Activated CD4-positive, alpha-beta T cell treated with anti-CD3 and anti-CD28 coated beads for 24 hours (primary cell): ENCODE measurements at places on chromosomes 16 and 17.

DNA sequence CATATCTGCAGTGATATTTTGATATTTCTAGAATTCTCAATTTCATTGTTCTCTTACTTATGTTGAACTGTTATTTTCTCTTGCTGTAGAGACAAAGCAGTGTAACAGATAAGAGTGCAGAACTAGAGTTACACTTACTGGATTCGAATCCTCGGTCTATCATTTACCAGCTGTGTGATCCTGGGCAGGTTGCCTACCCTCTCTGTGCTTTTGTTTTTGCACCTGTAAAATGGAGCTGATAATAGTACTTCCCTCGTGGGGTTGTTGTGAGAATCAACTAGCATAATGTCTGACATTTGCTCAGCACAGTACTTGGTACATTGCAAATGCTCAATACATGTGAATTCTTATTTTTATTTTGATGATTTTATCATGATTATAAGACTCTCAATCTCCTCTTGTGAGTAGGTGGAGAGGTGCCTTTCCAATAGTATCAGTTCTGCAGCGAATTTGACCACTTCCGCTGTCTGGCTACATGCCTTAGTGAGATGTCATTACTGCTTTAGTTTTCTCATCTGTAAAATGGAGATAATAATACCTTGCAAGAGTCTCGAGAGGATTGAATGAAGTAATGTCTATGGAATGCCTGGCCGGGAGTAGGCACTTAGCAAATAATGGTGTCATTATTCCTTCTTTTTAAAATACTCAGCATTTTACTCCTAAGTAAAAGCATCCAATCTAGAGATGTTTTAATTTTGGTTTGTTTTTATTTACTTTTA, 312.2 kb upstream of the MAF start:
- no peak for DNase-seq

DNA sequence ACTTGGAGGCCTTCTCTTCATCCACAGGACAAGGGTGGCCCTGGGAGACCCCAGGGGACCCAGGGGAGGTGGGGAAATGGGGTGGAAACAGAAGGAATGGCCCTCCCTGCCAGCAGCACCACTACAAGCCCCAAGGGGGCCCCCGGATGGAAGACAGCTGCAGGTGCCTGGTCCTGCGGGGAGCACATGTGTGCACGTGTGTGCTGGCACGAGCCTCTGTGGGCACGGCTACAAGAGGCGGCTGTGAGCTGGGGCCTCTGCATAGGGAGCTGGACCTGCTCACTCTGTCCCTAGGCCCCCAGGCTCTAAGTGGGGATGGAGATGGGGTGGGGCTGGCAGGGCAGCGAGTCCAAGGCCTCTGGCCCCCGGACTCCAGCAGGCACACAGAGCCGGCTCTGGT, 13.2 kb upstream of the AATK start:
- DNase-seq: no peak

DNA sequence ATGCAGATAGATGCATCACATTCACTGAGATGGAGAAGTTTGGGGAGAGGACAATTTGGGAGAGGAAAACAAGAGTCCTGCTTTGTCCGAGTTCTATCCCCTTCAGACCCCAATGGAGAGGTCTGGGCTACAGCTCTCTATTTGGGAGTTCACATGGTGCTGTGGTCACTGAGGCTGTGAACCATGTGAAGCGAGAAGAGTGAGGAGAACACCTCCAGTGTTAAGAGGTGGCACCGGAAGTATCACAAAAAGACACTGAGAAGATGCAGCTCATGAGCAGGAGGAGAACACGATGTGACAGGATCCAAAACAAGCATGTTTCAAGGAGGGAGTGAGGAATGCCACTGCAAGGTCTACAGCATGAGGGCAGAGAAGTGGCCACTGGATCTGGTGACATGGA, 39.7 kb downstream of the PIK3R5 start:
- no peak for DNase-seq

GRCh38 chr16:5490499-5490898, 392.9 kb upstream of the EEF2KMT start:
- no peak for DNase-seq

DNA sequence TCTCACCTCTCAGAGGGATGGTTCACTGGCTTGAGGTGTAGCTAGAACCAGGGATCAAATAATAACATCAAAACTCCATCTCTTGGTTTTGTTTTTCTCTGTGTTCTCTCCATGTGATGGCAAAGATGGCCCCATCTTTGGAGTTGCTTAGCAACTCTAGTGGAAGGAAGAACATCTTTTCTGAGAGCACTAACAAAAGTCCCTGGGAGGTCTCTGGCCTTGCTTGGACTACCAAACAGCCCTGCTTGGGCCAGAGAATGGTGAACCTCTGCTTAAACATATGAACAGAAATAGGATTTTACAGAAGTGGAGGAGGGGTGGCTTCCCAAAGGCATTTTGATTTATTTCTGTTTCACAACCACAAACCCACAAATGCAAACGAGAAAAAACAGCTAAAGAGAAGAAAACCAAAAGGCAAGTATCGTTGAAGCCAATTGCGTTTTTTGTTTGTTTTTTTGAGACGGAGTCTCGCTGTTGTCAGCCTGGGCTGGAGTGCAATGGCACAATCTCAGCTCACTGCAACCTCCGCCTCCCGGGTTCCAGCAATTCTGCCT, 13.2 kb downstream of the GABARAPL2 start:
- no peak for DNase-seq

DNA sequence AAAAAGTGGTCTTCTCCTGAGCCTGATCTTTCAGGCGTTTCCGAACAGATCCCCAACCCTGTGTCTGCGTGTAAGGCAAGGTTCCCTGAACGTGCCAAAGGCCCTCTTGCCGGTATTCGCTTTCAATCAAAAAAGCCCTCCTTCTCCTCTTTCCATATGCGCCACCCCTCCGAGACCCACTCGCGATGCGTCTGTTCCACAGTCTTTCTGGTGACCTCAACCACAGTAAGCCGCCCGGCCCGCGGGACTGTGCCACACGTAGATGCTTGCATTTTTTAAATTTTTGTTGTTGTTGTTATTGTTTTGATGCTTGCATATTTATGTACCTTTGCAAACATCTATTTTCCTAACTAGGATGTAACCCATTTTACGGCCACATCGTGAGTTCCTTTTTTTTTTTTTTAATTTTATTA, 607 bp upstream of the PRPSAP1 start:
- DNase-seq: no peak

- DNase-seq: no peak
Measured at GRCh38 chr17:43533699-43534098, 12.4 kb downstream of the ETV4 start.

GRCh38 chr16:78463591-78463990, 364.1 kb downstream of the WWOX start:
- no peak for DNase-seq

DNA sequence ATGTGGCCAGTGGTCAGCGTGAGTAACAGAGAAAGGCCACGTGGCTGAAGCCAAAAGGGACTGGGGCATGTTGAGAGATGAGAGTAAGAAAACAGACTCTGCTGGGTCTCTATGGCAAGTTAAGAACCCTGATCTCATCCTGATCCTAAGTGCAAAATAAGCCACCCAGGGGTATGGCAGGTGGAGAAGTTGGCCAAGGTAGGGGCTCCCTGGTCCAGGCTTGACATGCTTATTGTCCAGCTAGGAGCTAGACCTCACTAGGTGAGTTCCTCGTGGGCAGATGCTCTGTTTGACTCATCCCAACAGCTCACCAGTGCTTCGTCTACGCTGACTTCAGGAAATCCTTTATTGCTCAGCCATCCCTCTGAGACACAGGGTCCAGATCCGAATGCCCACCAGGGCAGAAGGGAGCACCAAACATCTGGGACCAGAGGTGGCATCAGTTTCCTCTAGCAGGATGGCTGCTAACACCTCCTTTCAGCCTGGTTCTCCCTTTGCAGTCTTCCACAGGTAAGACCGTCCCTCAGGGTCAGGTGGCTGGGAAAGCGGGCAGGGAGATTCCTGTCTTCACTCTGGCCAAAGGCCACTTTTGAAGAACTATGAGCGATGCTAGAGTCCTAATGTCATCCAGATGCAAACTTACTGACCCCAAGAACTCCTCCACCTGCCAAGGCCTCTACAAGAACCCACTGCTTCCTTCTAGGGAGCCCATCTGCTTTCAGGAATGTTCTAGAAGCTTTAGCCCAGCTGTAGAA, 99.5 kb downstream of the CDYL2 start:
- no peak for DNase-seq

- DNase-seq: no peak
Measured at GRCh38 chr17:41915020-41915419, 3.7 kb downstream of the ACLY start.

- no peak for DNase-seq
Measured at GRCh38 chr17:57282296-57282695, 26.0 kb downstream of the MSI2 start.

DNA sequence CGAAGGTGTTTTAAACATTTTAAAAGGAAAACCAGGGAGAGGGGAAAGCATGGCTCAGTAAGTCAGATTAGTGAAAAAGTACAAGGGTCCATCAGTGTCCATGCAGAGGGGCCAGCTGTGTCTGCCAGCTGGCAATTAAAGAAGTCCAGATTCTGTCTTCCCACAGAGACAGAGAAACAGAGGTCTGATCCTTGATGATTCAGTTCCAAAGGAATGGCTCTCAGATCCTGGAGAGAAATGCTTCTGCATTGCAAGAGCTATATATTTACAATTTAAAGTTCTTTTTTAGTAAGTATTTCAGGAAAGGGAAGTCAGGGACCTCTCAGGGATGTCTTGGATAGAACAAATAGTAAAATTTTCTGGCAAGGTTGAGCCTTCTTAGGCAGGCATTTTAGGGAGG, 56.2 kb downstream of the HSD17B2 start:
- DNase-seq: no peak

GRCh38 chr17:68029512-68030215, 5.9 kb upstream of the KPNA2 start:
- no peak for DNase-seq

DNA sequence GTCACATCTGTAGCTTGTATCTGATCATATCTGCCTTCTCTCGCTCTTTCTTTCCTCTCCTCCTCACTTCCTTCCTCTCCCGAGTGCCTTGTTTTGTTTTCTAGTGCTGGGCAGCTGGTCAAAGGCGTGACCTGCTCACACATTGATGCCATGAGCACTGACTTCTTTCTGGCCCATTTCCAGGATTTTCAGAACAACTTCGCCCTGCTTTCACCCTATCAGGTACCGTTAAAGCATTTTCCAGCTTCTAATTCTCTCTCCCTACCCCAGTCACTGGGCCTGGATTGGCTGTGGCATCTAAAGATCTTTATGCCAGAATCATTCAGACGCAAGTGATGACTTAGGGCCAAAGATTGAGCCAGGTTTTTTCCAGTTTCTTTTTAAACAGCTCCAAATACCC, 55.5 kb downstream of the OTOA start:
- no peak for DNase-seq

- DNase-seq: no peak
Measured at GRCh38 chr17:4806456-4806776, 536 bp upstream of the PLD2 start.

- DNase-seq: no peak
Measured at GRCh38 chr16:50519001-50519400, 29.2 kb upstream of the NKD1 start.

GRCh38 chr17:17189559-17189958, 16.6 kb downstream of the PLD6 start:
- no peak for DNase-seq

DNA sequence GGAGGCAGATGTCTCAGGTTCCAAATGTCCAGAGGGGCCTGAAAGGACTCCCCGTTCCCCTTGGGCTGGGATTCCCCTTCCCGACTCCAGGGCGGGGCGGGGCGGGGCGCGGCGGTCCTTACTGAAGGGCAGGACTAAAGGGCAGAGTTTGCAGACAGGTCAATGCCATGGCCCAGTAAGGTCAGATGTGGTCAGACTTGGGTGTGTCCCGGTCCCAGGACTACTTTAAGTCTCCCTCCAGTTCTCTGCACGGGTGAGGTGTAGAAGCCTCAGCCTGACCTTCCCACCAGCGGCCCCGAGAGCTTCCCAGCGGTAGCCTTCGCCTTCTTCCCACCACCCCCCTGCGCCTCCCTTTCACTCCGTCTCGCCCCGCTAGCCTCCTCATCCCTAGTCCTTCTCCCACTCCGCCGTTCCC, 532 bp downstream of the KDM6B start:
- DNase-seq: no peak

- DNase-seq: peak; percentile 60
Measured at GRCh38 chr17:61410141-61411010, 10.7 kb downstream of the TBX2 start.

DNA sequence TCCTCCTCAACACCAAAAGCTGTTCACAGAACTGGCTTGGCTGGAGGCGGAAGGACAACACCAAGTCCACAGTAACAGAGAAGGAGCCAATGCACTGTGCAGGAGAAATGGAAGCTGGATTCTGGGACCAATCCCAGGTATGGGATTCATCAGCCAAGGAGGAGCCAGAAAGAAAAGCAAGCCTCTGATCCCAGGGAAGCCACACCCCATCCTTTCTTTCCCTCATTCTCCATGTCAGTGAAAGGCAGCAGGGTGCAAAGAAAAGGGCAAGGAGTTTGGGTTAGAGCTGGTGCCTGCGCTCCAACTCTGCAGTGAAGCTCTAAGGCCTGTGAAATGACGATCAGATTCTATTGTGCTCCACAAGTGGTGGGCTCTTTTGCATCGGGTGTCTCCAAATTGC, 11.0 kb downstream of the DCAKD start:
- DNase-seq: no peak

DNA sequence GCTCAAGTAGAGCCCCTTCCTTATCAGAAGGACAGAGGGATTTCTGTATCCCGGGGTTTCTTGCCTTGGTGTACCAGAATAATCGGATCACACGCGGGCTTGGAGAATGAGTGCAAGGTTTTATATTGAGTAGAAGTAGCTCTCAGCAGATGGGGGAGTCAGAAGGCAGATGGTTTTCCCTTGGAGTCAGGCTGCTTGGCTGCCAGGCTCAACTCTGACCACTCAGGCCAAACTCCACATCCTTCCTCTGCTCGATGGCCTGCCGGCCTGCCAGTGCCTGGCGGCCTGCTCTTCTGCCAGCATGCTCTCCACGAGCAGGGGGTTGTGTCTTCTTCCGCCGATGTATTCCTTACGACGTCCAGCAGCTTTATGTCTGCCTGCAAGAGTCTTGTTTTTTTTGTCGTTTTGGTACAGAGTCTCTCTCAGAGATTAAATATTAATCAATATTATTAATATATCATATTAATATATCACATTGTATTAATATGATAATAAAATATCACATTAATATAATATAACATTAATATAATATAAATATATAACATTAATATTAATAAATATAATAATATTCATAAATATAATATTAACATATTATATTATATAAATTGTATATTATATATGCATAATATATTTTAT, 229.2 kb upstream of the WSCD1 start:
- DNase-seq: no peak

DNA sequence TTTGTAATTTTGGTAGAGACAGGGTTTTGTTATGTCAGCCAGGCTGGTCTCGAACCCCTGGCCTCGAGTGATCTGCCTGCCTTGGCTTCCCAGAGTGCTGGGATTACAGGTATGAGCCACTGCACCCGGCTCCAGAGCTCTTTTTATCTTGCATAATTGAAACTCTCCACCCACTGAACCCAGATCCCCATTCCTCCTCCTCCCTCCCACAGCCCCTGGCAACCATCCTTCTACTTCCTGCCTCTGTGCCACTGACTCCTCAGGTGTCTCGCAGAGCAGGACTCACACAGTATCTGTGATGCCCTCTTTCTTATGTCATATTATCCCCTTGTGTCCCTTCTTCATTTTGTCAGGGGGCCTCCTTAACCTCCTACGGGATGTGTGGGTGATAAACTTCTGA, 340.7 kb downstream of the SLC39A11 start:
- DNase-seq: no peak

- DNase-seq: no peak
Measured at GRCh38 chr16:66402166-66402565, 24.9 kb upstream of the BEAN1 start.
